Midbrain (tissue), 1 donor: ENCODE measurements at places on chromosomes 2 and 18.

GRCh38 chr2:7203056-7203467 is 285.9 kb downstream of the RNF144A start:
- DNase-seq = peak; percentile 63

- DNase-seq = no peak
Observed at GRCh38 chr2:128710729-128711128, 392.1 kb upstream of the HS6ST1 start.

- no peak for DNase-seq
Observed at GRCh38 chr18:76995896-76996295, 136.7 kb downstream of the MBP start.

DNA sequence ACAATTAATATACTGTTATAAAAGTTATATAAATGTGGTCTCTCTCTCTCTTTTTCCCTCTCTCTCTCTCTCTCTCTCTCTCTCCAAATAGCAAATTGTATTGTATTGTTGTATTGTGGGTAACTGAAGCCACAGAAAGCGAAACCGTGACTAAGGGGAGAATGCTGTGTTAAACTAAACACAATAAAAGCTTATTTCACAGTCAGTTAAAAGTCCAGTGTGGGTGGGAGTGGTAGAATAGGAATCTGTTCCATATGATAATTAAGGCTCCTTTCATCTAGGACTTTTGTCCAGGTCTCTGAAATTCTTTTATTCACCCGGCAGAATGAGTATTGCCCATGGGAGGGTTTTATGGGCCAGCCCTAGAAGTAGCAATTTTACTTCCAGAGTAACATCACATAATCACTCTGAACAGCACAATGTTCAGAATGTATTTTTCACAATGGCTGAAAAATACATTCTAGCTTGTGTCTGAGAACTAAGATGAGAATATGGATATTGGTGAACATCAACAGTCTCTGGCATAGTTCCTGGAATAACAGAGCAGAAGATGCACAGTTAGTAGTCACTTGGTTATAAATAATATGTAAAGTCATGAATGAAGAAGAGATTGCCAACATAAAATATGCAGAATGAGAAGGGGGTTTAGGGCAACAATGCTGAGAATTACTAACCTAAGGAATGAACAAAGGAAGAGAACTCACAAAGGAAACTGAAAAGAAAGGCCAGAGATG is 399.1 kb downstream of the PLCL1 start:
- DNase-seq = no peak

DNA sequence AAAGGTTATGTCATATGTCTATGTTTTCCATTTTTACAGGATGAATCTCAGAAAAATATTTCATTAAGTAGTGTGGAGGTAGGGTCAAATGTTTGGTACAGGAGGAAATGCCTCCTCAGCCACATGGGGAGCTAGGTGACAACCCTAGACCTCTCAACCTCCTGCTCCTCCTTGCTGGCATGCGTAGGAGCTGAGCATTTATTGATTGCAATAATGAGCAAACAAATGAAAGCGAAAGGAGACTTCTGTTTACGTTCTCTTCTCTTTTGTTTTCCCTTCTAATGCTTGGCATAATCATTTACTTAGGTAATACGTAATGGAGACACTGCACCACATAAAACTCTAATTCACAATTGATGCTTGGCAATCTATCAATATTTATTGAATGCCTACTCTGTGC is 95.1 kb upstream of the CCBE1 start:
- no peak for DNase-seq

DNA sequence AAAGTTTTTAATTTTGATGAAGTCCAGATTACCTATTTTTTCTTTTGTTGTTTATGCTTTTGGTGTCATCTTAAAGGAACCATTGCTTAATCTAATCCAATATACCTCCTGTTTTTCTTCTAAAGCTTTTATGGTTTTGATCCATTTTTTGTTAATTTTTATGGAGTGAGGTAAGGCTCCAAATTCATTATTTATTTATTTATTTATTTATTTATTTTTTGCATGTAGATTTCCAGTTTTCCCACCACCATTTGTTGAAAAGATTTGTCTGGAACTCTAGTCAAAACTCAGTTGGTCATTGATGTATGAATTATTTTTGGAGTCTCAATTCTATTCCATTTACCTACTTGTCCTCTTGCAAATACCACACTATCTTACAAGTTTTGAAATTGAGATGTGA is 99.4 kb upstream of the RBMS1 start:
- DNase-seq = no peak

- DNase-seq = no peak
Observed at GRCh38 chr18:42182728-42183700, 228.0 kb downstream of the PIK3C3 start.

DNA sequence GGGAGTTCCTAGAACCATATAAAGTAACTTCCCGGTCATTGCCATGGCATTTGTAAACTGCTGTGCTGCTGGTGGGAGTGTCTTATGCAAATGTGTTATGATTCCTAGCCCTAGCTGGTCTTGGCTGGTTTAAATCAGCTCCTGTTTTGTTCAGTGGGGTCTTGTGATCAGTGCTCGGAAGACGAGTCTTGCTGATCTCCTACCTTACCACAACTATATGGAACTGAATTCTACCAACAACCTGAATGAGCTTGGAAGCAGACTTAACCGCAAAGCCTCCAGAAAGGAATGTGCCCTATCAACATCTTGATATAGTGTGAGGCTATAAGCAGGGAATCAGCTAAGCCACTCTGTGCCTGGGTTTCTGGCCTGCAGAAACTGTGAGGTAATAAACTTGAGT is 33.5 kb downstream of the POLE4 start:
- no peak for DNase-seq

DNA sequence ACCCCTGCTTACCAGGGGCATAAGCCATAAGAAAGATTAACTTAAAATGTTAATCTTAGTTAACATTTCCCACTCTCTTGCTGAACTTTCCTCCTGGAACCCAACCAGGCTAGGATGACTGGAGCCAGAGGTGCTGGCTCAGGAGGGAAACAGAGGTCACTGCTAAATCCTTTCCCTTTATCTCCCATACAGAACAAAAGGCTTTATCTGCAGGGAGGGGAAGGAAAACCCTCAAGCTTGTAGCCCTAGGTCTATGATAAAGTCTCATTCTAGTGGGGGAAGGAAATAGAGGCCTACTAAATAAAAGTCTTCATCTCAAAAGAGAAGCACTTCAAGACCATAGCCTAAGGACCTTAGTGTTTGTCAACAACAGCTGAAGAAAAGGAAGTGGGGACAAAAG is 18.6 kb downstream of the HIBCH start:
- DNase-seq = no peak

DNA sequence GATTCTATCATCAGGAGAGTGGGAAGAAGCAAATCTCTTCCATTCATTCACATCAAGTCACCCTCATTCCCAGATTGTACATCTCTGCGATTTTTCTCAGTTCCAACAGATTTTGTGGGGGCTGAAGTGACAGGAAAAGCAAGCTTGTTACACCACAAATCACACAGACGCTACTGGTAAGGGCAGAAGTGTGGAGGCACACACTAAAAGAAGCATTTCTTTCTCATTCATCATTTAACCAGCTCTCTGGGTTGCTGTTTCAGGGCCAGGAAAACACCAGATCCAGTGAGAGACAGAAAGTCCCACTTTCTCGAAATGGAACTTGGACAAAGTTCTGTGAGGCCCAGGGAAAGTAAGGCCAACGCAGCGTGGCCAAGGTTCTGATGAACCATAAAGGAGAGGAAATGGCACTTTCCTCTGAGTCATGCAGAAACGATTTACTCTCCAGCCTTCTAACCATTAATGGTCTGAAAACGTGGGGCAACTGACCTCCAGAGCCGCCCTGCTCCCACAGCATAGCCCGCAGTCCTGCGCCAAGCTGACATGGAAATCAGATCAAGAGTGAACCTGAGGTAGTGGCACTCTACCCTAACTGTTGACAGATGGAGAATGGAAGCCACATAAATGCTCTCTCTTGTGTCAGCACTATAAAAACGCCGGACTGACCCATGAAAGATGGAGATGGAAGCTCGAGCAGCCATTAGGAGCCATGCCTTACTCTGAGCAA is 191.0 kb downstream of the C1D start:
- no peak for DNase-seq

DNA sequence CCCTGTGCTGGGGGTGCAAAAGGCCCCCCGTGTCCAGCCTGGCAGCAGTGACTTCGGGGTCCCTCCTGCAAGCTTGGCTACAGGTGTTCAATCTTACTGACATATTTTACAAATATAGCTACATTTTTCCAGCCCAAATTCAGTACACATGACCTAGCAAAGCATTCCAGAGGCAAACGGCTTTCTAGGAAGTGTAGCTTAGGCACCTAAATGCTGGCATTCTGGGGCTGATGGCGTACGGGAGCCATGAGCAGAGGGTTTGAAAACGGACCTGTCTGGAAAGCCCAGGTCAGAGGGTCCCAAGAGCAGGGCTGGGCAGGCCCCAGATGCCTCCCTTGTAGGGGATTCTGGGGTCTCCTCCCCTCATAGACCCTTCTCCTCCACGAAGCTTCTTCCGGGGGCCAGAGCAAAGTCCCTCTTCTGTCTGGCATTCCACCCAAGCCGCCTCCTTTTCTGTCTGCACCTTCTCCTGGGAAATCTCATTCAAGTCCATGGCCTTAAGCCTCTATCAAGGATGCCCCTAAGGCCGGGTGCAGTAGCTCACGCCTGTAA is 63.3 kb upstream of the ASAP2 start:
- no peak for DNase-seq

DNA sequence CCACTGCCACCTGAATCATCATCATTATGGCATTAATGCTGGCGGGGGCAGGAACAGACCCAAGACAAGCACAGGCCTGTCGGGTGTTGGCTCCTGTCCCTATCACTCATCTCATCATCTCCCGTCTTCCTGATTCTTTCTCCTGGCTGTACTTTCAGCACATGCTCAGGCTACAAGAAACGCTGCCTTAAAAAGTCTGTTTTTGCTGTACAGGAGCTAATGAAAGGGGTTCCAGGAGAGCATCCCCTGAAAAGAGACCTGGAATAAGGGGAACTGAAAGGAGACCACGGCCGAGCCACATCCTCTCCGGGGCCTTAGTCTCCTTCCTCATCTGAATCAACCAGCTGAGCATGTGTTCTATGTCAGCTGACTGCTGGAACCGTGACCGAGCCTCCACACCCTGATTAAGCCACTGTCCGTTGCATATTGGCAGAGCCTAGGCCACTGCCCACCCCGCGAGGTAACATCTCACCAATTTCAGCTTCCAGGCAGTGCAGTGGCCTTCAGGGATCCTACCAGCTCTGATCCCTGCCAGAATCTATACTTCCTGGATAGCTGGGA is 62.6 kb downstream of the DNMT3A start:
- peak; percentile 67 for DNase-seq

DNA sequence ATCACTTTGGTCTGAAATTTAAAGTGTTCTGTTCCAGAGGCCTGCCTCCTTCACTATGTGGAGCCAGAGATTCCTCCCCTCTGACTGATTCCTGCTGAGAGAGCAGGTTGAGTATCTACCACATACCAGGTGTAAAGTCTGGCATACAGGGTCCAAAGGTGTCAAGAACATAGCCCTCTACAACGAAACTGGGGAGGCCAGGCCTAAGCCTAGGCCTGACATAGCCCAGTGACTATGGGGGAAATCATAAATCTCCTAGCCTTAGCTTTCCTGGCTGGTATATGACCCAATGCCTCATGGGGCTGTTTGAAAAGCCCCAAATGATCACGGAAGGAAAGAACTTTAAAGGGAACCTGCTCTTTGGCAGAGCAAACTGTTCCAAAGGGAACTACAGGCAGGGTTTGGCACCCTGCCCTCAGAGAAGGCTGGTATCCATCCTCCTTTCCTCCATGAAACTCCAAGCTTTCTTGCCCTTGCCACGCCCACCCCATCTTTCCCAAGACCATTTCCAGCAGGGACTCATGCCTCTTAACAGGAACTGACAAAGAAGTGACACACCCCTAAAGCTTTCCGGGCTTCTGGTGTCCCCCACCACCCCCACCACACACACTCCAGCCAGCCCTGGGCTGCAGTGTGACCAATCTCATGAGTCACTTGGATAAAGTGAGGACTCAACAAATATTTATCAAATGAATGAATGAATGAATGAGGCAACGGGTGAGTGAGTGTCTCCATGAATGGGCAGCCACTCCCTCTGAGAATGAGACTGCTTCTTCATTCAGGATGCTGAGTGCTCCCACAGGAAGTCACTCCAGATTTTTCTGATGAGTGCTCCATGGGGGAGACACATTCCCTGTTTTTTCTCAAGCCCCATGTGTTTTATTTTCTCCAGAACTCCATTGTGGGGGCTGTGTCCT is 114.5 kb upstream of the STPG4 start:
- DNase-seq = no peak

DNA sequence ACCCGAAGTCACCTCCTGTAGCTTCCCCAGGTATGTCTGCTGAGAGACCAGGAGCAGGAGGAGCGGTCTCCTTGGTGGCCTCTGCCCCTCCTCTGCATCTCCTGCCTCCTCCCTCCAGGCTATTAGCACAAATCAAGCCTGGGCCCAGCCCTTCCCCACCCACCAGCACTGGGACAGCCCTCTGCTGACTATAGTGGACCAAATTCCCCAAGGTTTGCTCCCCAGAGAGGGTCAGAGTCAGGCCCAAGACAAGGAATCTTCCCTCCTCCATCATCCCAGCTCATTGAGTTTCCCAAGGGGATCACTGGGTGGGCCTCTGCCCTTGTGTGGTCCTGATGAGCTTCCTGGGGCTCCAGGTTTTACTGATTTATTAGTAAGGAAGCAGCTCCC is 62.1 kb downstream of the EMILIN2 start:
- no peak for DNase-seq

DNA sequence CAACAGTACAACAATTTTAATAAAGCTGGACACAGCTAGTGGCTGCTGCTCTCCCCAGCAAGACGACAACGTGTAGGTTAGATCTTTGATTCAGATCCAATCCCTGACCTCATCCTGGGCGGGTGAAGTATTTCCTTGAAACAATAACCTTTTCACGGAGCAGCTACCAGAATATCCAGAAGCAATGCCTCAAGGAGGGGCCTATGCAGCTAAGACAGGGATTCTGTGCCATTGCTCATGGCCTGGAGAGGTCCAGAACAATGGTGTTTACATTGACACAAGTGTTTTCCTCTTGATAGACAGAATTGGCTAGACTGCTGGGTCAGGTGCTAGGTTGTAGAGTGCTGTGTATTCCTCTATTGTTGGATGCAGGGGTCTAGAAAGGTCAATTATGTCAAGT is 520.1 kb downstream of the BCL11A start:
- no peak for DNase-seq

GRCh38 chr2:36706021-36706876 is 9.7 kb downstream of the VIT start:
- no peak for DNase-seq

DNA sequence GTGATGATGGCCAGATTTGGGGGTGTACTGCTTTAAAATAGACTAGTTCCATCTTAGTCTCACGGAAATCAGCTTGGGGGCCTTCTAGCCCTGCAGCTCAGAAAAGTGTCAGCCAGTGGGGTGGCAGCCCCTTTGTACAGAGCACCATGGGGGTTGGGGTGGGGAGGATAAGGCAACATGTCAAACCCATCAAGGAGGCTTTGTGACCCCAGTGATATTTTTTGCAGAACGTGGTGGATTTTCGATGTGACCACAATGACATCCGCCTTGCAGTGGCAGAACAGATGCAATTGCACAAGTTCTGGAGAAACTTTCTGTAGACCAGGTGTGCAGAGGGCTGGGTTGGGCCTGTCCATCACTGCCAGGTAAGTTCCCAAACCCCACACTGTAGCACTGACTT is 3.0 kb upstream of the CD8A start:
- no peak for DNase-seq

- no peak for DNase-seq
Observed at GRCh38 chr2:26886736-26887135, 38.8 kb downstream of the DPYSL5 start.
